Right lobe of liver (tissue), 6 donors: ENCODE measurements at places on chromosomes 3 and 15. TPM values are rescaled to one million over a fixed set of nuclear protein-coding genes. Genes with fewer than 3 reads are reported as not detected.

DNA sequence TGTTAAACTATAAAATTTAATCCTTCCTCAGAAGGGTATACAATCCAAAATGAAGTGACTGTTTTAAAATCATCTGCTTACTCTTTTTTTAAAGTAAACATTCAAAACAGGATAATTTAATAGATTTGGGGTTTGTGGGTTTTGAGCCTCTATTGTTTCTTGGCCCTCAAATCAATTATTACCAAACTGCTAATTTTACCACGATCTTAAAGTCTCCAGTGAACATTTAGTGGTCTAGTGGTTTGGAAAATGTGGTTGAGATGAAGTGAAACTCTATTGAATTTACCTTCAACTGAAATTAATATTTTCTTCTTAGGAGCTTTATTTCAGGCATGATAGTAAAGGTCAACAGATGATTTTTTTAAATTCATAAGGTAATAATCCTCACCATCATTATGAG is 11.2 kb upstream of the ATP11B start:
- DNase-seq, result no peak

DNA sequence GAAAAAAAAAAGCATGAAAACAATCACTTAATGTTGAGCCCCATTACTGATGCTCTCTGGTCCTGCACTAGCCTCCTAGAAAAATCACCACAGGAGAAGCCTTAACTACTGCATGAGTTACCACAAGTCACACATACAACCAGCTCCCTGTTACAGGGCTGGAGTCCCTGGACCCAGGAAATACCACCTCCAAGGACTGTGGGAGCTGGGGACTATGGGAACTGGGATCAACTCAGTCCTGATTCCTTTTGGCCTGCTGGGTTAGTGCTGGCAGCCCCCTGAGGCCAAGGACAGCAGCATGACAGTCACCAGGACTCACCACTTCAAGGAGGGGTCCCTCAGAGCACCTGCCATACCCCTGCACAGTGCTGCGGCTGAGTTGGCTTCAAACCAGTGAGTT is 559 bp downstream of the NR1I2 start:
- DNase-seq, result peak; percentile 42

- no peak for DNase-seq
These were observed 2.6 kb upstream of the RBM15B start for GRCh38 chr3:51388286-51389029.

DNA sequence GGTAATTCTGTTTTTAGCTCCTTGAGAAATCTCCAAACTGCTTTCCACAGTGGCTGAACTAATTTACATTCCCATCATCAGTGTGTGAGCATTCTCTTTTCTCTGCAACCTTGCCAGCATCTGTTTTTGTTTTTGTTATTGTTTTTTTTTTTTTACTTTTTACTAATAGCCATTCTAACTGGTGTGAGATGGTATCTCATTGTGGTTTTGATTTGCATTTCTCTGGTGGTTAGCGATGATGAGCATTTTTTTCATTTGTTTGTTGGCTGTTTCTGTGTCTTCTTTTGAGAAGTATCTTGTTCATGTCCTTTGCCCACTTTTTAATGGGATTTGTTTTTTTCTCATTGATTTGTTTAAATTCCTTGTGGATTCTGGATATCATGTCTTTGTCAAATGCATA is 129.7 kb upstream of the ABHD17C start:
- no peak for DNase-seq

GRCh38 chr3:25442486-25442885 is 14.4 kb downstream of the RARB start:
- DNase-seq, result no peak

DNA sequence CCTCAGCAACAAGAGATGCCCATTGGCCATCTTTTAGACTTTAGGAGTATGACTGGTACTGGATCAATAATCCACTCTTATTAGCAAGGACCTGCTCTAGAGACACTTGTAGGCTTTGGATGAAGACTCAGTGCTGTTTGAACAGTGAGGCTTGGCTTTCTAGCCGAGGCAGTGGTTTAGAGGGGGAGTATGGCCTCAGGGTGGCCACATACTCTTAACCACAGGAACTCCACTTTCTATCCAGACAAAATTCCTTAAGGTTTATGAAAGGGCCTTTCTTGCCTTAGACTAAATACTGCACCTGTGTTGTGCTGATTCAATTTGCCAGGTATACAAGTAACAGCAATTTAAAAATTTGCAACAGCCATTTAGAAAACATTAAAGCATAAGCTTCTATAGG is 1046.3 kb downstream of the DIPK2A start:
- DNase-seq, result no peak

GRCh38 chr3:78614486-78614885 is 1153.3 kb downstream of the ROBO1 start:
- DNase-seq, result no peak

- DNase-seq, result no peak
These were observed 422.3 kb upstream of the ROBO1 start for GRCh38 chr3:80190051-80190450.

GRCh38 chr15:92384381-92384780 is 9.3 kb upstream of the ST8SIA2 start:
- DNase-seq, result no peak

DNA sequence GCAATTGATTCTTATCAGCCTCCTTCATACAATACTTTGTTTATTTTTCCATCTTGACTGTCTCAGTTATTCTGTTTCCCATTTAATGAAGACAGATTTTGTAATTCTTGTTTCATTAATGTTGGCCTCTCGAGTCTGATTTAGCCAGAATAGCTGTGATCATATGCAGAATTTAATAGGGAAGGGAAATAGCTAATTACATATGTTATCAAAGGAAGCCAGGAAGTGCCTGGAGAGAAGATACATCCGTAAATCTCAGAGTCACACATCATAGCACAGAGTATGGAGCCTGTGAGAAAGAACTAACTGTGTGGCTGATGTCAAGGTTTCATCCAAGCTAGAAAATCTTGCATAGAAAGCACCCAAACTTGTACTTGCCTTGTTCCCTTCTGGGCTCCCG is 288.9 kb upstream of the SLCO3A1 start:
- no peak for DNase-seq

GRCh38 chr3:148512648-148513047 is 185.1 kb upstream of the AGTR1 start:
- DNase-seq, result no peak

DNA sequence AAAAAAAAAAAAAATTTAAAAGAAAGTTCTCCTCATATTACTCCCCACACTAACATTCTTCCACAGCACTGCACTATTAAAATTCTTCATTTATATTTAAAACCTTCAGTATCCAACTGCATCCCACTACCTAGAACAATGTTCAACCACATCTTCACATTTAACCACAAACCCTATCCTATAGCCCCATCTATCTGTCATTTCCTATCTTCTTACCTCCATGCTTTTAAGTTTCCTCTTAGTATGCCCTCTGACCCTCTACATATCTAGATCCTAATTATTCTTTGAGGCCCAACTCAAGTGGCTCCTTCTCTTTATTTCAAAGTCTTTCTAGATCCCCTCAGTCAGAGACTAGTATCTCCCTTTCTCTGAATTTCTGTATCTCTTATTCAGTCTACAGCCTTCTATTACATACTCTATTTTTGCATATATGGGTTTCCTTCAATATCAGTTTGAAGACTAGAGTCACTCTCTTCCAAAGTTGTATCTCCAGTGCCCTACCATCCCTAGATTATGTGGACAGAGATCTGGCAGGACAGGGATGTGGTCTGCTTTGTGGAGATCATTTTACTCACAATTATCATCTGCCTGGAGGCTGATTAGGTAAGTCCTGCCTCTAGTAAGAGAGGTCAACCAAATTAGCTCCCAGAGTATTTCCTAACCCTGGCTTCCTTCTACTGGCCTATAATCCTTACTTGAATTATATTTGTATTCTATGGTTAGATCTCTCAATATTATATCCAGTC is 1.4 kb downstream of the CIAO2A start:
- DNase-seq, result no peak

- no peak for DNase-seq
These were observed 57.0 kb downstream of the BSN start for GRCh38 chr3:49611291-49611690.

GRCh38 chr3:43695863-43696262 is 5.1 kb downstream of the ABHD5 start:
- no peak for DNase-seq

GRCh38 chr15:62549345-62549970 is 384.4 kb upstream of the C2CD4B start:
- no peak for DNase-seq

DNA sequence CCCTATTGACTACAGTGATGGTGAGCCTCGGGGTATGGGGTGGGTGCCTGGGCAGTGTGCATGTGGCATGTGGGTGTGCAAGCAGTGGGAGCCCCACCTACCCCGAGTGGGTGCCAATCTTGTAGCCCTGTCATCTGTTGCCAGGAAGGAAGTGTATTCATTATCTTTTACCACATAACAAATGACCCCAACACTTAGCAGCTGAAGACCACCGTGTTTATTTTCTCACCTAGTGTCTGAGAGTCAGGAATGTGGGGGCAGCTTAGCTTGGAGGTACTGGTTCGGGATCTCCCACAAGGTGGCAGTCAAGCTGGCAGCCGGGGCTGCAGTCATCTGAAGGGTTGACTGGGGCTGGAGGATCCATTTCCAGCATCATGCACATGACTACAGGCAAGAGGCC is 21.7 kb downstream of the XYLB start:
- peak; percentile 40 for DNase-seq

GRCh38 chr15:93519599-93519998 is 430.6 kb upstream of the RGMA start:
- DNase-seq, result no peak

KNSTRN gene
- 9.2 TPM for total RNA-seq

TIMP4 gene
- 1.8 TPM for total RNA-seq

GABRR3 gene
- total RNA-seq, result 0.51 TPM

ZNF621 gene
- 7.6 TPM for total RNA-seq

P2RY1 gene
- total RNA-seq, result 1.5 TPM

BDH1 gene
- 176 TPM for total RNA-seq

DUOXA2 gene
- total RNA-seq, result not detected
